ENCODE measurements at places on chromosomes 6 and 20.

DNA sequence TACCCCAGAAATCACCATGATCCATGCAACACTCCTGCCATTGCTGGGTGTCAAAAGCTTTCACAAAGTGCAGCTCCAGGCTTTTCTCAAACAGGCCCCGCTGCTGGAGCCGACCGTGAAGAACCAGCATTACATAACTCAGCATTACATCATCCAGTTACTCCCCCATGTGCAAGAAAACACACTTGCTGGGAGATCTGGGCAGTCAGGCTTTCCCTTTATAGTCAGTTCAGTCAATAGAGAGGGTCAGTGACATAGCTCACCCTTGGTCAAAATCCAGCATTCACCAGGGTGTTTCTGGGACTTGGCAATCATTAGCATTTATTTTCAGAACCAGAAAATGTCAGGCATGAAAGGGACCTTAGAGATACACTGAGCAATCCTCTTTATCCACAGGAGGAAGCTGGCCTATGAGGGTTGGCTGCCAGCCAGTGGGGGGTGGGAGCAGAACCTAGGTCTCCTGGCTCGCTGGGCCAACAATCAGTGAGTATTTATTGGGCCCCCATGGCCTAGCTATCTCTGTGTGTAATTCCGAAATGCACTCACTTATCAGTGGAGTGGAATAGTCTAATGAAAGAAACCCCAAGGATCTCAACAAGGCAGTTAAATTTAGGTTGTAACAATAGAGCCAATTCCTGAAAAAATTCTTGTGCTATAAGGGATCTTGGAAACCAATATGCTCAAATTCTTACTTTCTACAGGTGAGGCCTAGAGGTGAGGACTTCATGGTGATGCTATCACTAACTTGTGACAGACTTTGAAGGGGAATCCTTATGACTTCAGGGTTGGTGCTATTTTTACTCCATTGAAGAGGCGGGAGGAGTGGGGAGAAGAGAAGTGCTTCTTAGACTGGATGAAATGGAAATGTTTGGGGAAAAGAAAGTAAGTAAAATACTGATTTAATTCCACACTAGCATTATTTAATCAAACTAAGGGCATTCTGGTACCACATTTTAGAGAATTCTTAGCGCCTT lies 54.6 kb downstream of the LYRM4 start:
- DNase-seq: no peak

DNA sequence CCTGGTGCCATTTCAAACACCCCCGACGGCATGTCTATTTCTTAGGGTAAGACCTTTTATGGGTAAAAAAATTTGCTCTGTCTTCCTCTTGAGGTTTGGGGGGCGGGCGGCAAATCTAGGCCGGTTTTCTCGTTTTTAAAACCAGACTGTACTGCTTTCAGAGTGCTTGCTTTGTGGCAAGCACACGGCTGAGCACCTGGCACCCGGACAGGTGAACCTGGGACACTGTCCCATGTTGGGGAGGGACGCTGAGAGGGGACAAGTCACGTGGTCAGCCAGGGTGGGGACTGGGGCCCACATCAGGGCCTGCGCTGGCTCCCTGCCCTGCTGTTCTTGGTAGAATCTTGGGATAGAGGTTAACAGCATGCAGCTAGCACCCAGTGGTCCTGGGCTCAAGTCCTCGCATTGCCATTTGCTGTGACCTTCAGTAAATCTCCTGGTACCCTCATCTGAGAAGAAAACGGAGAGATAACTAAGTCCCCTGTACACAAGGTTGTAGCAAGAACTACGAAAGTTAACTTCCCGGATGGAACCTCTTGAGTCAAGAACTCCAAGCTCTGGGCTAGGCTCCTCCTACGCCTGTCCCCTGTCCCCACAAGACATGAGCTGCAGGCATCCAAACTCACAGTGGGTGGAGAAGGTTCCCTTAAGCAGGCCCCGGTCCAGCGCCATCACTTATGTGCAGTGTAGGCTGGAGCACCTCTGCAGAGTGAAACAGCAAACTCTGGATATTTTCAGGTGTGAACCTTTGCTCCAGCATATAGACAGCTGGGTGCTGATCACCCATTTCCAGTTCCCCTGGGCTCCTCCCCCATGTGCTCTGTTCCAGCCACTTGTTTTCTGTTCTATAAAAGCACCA lies 41.7 kb downstream of the PMEPA1 start:
- no peak for DNase-seq

DNA sequence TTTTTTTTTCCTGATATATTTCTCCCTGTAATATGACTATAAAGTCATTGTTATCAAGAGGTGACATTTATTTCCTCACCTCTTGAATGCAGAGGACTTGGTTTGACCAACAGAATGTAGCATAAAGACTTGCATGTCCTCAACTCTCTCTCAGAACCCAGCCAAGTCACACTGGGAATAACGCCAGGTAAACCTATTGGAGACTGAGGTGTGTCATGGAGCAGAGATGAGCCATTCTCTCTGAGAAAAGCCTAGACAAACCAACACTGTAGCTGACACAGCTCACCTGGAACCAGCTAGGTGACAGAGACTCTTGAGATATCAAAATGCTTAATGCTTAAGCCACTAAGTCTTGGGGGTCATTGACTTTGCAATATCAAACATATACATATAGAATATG lies 533.6 kb downstream of the HAO1 start:
- no peak for DNase-seq

DNA sequence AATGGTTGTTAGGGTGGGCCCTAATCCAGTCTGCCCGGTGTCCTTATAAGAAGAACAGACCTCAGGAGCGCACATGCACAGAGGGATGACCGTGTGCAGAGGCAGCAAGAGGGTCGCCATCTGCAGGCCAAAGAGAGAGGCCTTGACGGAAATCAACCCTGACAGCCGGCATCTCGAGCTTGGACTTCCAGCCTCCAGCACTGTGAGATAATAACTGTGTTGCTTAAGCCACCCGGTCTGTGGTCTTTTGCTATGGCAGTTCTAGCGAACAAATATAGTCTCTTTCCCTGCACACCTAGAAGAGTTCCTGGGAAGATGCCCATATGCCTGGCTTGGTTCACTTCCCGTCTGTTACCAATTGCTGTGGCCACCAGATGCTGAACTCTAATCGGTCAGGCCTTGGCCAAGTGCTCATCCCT lies 35.3 kb upstream of the PTGIS start:
- no peak for DNase-seq

GRCh38 chr20:37108676-37109075 lies 12.9 kb upstream of the RBL1 start:
- no peak for DNase-seq

GRCh38 chr6:15839969-15840541 lies 177.2 kb upstream of the DTNBP1 start:
- DNase-seq: no peak

- no peak for DNase-seq
Measured at GRCh38 chr6:28657769-28658465, 132.2 kb downstream of the GPX5 start.

- no peak for DNase-seq
Measured at GRCh38 chr6:158253248-158253647, 59.0 kb upstream of the TULP4 start.

DNA sequence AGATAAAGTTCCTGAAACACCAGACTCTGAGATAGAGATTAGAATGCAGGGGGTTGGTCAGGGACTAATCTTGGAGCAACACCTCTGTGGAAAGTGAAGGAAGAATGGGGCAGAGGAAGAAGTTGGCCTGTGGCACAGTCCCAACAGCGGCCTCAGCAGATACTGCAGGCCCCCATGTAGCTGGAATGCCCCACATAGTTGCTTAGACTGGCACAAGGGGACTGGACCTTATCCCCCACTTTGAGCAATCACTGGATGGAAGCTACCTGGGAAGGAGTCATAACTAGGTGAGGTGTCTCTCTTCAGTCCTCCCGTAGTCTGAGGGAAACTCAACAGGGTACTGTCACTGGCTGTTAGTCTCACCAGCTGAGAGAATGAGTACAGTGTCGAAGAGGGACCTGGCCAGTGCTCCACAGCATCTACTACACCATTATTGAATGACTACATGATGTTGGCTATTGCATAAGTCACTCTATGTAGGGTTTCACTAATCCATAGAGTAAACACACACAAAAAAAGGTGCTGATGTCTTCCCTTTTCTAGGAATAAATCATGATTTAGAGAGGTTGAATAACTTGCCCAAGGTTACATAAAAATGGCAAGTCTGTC lies 47.5 kb downstream of the ADGRG6 start:
- no peak for DNase-seq

- DNase-seq: no peak
Measured at GRCh38 chr6:7902221-7902620, 8.4 kb downstream of the TXNDC5 start.

DNA sequence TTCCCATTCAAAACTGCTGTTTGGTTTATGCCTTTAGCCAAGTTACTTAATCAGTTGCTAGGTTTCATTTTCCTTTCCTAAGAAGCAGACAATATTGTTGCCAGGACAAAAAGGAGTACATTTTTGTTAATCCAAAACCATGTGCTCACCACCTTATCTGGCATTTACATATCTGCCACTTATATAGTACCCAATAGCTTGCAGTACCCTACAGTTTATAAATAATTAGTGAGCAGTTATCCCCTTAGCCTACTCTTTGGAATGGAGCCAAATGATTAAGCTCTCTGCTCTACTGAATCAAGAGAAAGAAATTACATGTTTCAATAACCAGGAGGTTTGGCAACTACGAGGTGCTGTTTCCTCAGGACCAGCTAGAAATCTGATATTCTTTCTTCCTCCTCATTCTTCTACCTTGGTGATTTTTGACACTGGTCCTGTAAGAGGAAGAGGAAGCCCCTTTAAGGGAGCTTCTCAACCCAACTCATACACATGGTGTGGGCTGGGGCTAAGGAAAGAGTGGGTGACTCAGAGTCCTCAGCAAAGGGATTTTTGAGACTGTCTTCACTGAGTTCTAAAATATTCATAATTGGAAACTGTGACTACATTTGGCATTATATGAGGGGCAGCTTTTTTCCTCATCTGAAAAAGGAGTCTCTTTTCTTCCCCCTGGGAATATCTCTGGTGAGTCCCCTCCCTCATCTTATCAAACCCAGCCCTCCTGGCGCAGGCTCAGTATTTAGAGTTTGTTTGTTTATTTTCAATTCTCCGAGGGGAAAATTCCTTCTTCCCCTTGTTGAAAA lies 1.5 kb downstream of the ZNFX1 start:
- no peak for DNase-seq

DNA sequence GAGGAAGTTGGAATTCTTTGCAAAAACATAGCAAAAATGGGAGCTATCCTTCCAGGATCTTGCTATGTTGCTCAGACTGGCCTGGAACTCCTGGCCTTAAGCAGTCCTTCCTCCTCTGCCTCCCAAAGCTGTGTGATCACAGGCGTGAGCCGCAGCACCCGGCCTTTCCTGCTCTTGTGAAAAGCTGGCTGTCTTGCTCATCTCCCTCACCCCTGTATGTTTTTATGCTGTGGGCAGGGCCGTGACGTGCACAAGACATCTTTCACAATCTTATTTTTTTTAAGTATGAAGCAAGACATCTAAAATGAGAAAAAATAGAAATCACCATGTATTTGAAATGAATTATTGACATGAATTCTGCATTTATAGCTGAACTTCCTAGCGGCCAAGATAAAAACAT lies 110.4 kb downstream of the SAMD5 start:
- no peak for DNase-seq

- no peak for DNase-seq
Measured at GRCh38 chr20:41004531-41005360, 23.9 kb upstream of the TOP1 start.

DNA sequence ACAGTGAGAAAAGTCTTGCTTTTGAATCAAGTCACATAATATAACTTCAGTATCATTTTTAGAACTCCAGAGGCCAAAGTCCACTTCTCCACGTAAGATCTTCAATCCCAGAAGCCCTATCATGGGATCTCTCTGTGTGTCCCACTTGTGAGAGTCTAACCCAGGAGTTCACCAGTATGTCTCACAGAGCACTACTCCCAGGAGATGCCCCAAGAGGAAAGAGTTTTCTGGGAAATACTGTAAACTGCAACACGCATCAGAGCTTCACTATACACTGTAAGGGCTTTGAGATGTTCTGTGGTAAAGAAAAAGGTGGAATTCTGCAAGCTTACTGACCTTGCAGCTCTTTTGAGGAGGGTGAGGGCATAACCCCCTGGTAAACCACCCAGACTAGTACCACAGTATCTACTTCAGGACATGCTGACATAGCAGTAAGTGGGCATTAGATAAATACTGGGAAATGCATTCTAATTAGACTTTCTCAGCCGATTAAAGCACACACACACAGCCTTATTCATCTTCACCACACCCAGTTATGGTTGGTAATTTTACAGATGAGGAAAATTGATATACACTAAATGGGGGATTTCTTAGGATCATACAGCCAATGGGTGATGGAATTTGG lies 12.3 kb downstream of the DCBLD1 start:
- no peak for DNase-seq

- DNase-seq: no peak
Measured at GRCh38 chr20:4932061-4932460, 69.2 kb downstream of the SLC23A2 start.

DNA sequence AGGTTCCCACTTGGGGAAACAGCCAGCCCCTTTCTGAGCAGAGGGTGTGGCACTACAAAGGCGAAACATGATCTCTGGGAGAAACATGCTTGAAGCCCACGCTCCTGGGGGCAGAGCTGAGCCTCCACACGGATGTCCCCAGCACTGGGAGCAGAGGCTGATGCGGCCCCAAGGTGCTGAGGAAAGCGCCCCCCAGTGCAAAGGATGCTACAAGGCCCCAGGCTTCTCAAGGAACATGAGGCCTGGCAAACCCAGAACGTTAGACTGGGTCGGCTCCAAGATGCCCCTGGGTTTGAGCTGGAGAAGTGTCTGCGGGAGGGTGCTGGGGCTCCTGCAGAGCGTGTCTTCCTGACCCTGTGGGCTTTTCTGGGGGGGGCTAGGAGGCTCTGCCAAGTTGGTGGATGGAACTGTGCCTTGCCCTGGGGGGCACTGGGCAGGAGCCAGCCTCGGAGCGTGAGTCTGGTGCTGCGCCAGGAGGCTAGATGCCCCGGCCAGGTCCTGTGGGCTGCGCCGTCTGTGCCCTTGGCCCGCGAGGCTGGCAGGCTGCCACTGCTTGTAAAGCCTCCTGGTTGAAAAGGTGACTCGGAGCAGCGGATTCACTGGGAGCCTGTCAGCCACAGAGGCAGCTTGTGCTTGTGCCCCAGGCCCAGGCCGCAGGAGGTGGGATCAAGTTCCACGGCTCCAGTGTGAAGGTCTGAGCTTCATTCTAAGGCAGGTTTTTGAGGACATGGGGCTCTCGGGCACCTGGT lies 8.1 kb downstream of the SYNJ2 start:
- DNase-seq: no peak

DNA sequence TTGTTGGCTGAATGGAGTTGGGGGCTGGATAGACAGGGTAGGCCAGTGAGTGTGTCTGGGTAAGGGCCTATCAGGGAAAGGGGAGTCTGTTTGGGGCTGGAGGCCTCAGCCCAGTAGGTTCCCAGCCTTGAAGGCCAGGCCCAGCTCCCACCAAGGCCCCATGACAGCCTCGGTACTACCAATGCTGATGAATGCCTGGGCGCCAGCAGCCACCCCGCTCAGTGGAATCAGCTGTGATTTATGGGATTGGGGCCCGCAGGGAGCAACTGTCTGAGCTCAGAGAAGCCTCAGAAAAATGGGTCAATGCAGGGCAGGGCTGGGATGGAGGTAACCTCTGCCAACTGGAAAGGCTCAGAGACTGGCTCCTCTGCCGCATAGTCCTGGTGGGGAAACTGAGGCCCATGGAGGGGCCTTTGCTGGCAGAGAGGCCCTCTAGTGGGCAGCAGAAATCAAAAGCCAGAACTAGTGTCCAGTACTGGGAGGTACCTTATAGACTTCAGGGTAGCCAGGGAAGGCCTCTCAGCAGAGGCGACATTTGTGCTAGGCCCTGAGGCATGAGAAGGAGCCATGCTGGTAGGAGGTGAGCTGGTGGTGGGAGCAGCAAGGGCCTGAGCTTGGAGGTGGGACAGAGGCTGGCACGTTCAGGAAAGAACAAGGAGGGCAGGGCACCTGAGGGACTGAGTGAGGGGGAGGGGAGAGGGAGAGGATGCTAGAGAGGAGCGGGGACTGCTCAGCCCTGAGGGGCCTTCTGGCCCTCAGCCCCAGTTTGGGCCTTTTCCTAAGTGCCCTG lies 36.4 kb downstream of the DLGAP4 start:
- DNase-seq: no peak
